ENCODE measurements at places on chromosomes 12 and 14. TPM values are rescaled to one million over a fixed set of nuclear protein-coding genes. Genes with fewer than 3 reads are reported as not detected.

SMOC1 gene
- 12.7 TPM for total RNA-seq

ASCL1 gene
- total RNA-seq, result not detected

PZP gene
- total RNA-seq, result not detected

SPSB2 gene
- total RNA-seq, result 12.0 TPM

APPL2 gene
- total RNA-seq, result 48.6 TPM

MYH6 gene
- total RNA-seq, result 0.30 TPM

HOXC10 gene
- 1.7 TPM for total RNA-seq

GUCY2C gene
- total RNA-seq, result not detected

RPL10L gene
- total RNA-seq, result not detected

TMEM253 gene
- total RNA-seq, result not detected

AHNAK2 gene
- total RNA-seq, result 31.2 TPM

SERPINA10 gene
- not detected for total RNA-seq

OAS2 gene
- total RNA-seq, result 6.1 TPM

GPX2 gene
- not detected for total RNA-seq

CCDC177 gene
- not detected for total RNA-seq
